ENCODE measurements at places on chromosomes 7 and 10.

- no peak for DNase-seq
These were observed 262.0 kb downstream of the PRPF18 start for GRCh38 chr10:13848520-13849445.

- no peak for DNase-seq
These were observed 58.5 kb downstream of the CLRN3 start for GRCh38 chr10:127834221-127834620.

- no peak for DNase-seq
These were observed 47.7 kb upstream of the HSPB1 start for GRCh38 chr7:76254781-76255180.

DNA sequence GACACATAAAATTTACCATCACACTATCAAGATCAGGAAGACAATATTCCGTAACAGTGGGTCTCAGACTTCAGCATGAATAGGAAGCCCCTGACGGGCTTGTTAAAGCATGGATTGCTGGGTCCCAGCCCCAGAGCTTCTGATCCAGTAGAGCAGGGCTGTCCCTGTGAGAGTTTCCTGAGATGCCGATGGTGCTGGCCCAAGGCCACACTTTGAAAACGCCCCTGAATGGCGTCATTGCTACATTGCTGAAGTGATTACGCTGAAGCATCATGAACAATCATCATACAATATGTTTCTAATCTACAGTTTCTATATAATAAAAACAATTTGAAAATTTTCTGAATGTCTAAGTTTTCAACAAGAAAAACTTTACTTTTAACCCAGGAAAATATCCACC, 38.0 kb upstream of the TMEM72 start:
- DNase-seq: no peak

GRCh38 chr7:123537026-123537642, 2.7 kb upstream of the IQUB start:
- DNase-seq: no peak

DNA sequence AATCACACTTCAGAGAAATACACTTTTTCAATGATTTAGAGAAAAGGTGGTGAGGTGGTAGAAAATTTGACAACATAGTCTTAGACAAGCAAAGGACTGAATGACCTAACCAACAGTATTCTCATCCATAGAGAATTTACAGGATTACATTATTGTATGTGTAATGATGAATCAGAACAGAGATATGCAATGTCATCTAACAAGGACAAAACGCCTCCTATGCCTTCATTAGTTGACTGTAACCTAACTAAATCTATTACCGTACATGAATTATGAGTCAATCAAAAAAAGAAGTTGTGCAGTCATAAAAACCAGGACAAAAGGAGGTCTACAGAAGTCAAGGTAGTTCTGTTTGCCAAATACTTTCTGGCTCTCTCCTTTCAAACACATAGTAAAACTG, 66.5 kb downstream of the RAB11FIP2 start:
- no peak for DNase-seq

DNA sequence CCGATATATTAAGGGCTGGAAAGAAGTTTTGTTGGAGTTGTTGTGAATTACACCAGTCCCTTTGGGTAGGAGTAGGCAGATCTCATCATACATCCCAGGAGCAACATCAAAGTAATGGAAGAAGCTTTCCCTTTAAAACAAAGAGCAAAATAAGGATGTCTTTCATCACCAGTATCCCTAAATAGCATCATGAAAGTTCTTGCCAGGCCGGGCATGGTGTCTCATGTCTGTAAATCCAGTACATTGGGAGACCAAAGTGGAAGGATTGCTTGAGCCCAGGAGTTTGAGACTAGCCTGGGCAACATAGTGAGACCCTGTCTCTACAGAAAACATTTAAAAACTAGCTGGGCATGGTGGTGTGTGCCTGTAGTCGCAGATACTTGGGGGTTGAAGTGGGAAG, 38.7 kb downstream of the LRRC20 start:
- DNase-seq: no peak

- no peak for DNase-seq
These were observed 166.8 kb upstream of the HABP2 start for GRCh38 chr10:113386005-113386404.

- no peak for DNase-seq
These were observed 35.4 kb upstream of the TAX1BP1 start for GRCh38 chr7:27704422-27705199.

- no peak for DNase-seq
These were observed 2.1 kb downstream of the NFE2L3 start for GRCh38 chr7:26153823-26154783.

- DNase-seq: no peak
These were observed 91.1 kb upstream of the SP4 start for GRCh38 chr7:21336743-21337142.

- no peak for DNase-seq
These were observed 28.6 kb upstream of the BMPER start for GRCh38 chr7:33876596-33877274.

DNA sequence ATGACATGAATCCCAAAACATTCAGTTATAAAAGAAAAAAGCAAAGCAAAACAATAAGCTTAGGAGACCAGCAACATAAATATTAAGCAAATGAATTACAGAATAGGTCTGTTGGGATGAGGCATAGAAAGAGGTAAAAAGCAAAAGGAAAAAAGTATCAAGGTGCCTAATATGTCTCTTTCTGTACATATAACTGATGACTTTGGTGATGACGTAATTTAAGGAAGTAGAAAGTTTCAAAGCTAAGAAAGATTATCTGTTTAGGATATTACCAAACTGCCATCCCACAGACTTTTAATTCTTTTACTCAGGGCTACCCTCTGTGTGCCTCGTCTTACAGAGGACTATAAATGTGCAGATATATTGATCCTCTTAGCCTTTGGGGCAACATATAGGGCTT, 1066.5 kb downstream of the SORCS3 start:
- no peak for DNase-seq

- no peak for DNase-seq
These were observed 8.8 kb downstream of the PHYH start for GRCh38 chr10:13291061-13291460.

- DNase-seq: no peak
These were observed 220.8 kb downstream of the ARHGAP21 start for GRCh38 chr10:24502801-24503460.

- DNase-seq: no peak
These were observed 692.6 kb downstream of the SUGCT start for GRCh38 chr7:40827222-40828085.

GRCh38 chr7:79494046-79494445, 40.6 kb upstream of the MAGI2 start:
- DNase-seq: no peak

GRCh38 chr7:125032943-125033342, 103.3 kb upstream of the POT1 start:
- DNase-seq: no peak

DNA sequence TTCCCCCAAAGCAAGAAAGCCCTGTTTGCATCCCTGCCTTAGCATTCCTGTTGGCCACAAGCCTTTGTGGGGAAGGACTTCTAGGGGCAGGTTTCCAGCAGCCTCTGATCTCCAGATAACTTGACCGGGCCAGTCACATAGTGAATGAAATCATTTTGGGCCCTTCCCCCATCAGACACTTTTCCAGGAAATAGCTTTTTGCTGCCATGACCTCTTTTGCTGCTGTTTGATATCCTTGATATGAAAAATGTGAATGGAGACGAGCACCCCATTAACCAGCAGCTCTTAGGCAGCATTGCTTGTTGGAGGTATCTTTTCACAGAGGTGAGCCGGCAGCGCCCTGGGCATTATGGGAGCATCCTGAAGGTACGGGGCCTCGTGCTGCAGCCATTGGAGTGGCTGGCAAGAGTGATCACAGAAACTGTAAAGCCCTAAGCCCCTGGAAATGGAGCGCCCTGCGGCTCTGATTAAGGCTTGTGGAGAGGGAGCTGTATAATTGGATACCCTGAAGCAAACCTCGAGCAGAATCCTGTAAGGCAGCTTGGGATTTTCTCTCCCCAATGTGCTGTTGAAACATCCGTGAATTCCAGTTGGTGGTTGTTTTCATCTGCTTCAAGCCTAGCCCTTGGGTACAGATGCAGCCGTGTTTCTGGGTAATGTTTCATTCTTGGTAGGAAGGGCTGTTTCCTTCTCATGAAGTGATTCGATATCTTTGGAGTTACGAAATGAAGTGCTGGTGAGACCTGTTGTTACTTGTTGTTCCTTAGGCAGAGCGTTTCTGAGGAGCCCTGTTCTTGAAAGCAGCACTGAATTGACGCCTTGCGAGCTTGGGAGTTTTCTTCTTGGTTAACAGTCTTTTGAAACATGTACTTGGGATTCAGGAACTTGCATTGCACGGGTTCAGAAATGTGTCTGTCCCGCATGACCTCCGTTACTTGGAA, 179.0 kb downstream of the PTEN start:
- peak; percentile 14 for DNase-seq

- DNase-seq: no peak
These were observed 307.8 kb downstream of the REEP3 start for GRCh38 chr10:63829020-63829419.

DNA sequence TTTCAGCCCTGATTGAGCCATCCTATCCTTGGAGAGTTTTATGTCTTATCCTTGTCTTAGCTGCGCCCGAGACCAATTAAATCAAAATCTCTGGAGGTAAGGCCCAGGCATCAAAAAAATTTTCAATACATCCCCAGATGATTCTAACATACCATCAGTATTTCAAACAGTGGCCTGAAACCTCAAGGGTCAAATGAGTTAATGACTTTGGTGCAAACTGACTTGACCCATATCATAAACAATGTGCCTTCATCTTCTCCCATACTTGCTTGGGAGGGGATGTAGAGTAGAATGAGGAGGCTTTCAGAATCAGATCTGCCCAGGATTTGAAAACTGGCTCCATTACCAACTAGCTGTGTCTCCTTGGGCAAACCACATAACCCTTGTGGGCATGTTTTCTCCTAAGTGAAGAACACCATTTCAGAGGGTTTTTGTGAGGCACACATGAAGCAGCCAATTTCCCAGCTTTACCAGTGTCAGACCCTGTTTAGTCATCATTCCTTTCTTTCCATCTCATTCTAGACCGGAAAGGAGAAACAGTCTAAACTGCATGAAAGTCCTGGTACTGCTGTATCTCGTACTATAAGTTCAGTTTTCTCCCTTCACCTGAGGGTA, 35.7 kb upstream of the ATXN7L1 start:
- no peak for DNase-seq

GRCh38 chr10:17888189-17888588, 63.5 kb upstream of the SLC39A12 start:
- no peak for DNase-seq

DNA sequence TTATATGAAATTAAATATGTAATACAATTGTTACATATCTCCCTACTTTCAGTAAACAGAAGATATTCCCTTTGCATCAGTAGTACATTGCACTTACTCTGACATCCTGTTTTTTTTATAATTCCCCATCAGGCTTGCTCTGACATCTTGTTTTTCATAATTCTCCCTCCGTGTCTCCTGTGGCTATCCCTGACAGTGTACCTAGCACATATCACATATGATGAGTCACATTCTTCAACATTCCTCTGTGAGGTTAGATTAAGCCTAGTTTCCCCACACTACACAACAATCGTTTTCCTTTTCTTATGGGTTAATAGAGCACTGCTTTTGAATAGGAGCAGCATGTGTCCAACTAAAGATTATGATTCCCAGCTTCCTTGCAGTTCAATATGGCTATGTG, 250.6 kb upstream of the NPVF start:
- no peak for DNase-seq

GRCh38 chr7:88200261-88200660, 19.6 kb downstream of the SRI start:
- no peak for DNase-seq

GRCh38 chr10:115050375-115051010, 42.7 kb upstream of the ATRNL1 start:
- no peak for DNase-seq

DNA sequence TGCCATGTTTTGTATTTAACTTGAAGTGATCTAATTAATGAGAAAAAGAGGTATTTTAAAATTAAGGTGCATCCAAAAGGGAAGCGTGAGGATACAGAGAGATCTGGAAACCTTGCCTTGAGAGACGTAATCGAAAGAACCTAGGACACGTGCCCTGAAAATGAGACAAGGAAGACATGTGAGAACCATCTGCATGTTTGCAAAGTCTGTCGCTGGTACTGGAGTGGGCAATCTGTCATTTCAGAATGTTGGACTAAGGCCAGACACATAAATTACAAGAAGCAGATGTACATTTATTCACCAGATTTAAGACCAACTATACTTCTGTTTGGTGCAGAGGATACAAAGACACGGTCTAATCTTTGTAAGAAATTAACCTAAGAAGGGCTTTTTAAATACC, 9.2 kb downstream of the AGR2 start:
- DNase-seq: peak; percentile 93

DNA sequence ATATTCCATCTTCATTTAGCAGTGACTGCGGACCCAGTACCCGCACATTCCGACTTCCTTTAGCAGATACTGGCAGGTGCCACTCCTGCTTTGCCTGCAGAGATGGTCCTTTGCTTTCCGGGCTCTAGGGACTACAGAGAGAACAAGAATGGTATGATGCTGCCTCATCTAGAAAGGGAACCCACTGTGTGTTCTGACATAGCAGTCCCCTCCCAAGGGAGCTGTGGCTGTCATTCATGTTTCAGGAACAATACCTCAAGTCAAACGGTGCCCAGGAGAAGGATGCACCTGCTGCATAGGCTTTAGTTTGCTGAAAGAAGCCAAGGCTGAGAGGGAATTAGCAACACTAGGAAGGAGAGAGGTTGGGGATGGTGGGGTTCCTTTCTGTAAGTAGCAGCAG, 15.9 kb upstream of the TMEM72 start:
- DNase-seq: no peak

GRCh38 chr10:17562614-17563013, 54.6 kb downstream of the HACD1 start:
- no peak for DNase-seq

GRCh38 chr10:132175907-132176581, 10.7 kb upstream of the DPYSL4 start:
- DNase-seq: no peak

- DNase-seq: no peak
These were observed 57.9 kb downstream of the ZNF467 start for GRCh38 chr7:149715476-149715875.

- no peak for DNase-seq
These were observed 10.6 kb upstream of the BPGM start for GRCh38 chr7:134636008-134636449.

- no peak for DNase-seq
These were observed 157.4 kb downstream of the ST7 start for GRCh38 chr7:117110480-117111315.

DNA sequence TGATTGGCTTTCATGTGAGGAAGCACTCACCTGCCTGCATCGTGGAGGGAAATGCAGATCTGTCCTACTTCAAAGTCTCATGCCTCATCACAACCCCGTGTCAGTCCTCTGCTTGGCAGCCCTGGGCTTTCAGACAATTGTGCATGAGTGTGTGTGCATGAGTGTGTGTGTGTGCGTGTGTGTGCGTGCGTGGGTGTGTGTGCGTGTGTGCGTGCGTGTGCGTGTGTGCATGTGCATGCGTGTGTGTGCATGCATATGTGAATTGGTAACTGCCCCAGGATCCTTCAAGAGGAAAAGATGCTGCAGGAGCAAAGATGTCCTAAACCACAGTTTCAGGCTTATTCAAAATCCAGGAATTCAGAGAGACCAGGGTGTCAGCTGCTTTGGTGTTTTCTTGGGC, 71.3 kb downstream of the LANCL2 start:
- DNase-seq: no peak

Measured in NCI-H187 treated with DMSO at 0.1 percent for 48 hours (cell line).